ENCODE measurements at places on chromosomes 13 and 19.

DNA sequence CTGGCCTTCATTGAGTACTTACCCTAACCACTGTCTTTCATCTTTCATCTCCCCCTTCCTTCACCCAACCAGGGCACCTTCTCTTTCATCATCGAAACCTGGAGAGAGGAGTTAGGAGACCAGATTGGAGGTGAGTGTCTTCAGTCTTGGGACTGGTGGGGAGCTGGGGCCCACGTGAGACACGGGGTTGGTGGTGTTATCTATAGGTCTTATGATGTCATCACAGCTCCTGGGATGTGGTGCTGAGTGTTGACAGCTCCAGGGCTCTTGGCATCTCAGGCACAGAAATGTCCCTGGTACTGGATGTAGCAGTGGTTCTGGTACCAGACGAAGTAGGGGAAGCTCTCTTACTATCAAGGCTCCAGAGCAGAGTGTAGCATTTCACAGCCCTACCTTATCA is 1.8 kb downstream of the DLL3 start:
- DNase-seq: no peak

GRCh38 chr13:46544811-46545210 is 8.2 kb upstream of the LRCH1 start:
- DNase-seq: no peak

GRCh38 chr13:53064731-53065130 is 36.1 kb downstream of the OLFM4 start:
- DNase-seq: no peak

GRCh38 chr19:13794398-13794756 is 866 bp upstream of the ZSWIM4 start:
- DNase-seq: no peak

- DNase-seq: no peak
Measured at GRCh38 chr13:112818698-112819045, 128.8 kb downstream of the ATP11A start.

GRCh38 chr13:77702366-77702765 is 4.9 kb downstream of the SLAIN1 start:
- no peak for DNase-seq

DNA sequence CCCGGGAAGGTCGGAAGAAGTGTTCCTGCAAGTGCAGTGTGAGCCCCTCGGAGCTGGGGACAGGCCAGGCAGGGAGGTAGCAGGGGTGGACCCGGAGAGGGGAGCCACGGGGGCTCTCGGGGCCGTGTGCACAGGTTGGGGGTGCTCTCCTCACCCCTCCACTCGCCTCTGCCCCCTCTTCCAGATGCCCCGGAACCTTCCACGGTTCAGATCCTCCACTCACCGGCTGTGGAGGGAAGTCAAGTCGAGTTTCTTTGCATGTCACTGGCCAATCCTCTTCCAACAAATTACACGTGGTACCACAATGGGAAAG is 9.0 kb downstream of the CD22 start:
- DNase-seq: no peak

DNA sequence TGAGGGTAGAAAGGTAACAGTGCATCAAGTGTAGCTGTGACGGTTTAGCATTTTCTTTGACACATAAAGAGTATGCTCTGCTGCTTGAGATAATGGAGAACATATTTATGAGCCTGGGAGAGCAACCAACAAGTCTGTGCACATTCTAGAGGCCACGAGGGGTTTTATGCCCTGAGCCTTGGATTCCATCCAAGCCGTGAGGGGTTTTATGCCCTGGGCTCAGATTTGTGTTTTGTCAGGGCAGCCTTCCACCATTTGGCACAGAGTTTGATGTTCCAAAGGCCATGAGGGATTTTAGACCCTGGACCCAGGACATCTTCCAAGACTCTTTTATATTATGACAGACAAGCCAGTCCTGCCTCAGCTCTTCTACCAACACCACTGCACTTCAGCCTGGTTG is 106.4 kb downstream of the ZNF486 start:
- no peak for DNase-seq

DNA sequence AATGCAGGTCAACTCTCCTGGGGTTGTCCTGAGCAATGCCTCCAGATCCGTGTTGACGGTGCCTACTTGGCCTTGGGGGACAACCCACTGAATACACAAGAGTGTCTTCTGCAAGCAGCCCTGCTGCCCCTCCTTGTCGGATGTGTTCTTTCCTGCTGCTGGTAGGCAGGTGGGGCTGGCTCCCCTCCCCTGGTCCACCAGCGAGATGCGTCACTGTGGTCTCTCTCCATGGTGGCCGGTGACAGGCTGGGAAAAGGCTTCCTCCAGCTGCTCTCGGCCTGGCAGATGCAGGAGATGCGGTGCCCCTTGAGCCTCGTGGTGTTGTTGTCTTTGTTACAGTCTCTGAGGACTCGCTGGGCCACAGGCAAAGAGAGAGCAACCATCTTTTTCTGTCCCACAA is 84.9 kb downstream of the RGCC start:
- no peak for DNase-seq

DNA sequence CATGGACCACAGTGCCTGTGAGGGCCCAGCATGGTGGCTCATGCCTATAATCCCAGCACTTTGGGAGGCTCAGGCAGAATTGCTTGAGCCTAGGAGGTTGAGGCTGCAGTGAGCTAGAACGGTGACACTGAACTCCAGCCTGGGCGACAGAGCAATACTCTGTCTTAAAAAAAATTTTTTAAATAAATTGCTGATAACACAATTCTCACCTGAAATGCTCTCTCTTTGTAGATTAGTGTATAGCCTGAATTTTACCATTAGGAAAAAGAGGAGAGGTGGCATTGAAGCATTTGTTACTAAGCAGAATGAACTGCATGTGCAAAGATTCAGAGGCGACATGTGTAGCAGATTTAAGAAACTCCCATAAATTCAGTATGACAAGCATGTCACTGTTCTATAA is 29.1 kb upstream of the MAP3K10 start:
- no peak for DNase-seq

DNA sequence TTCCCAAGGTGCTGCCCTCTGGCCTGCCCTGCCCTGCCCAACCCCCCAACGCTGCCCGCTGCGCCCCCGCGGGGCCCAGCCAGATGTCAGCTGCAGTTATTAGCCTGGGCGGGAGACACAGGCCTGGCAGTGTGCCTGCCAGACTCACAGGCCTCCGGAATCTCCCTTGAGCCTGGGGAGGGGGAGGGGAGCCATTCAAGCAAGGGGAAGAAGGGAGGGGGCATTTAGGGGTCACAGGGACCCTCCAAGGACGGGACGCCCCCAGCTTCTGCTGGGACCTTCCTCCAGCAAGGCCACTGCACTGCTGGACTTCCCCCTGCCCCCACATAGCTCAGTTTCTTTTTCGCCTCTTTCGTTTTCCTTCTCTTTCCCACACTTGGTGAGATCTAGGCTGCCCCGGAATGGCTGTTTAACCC is 2.6 kb upstream of the JUNB start:
- DNase-seq: peak; percentile 68

- no peak for DNase-seq
Measured at GRCh38 chr13:72384879-72385278, 342.6 kb downstream of the MZT1 start.

GRCh38 chr19:38809592-38810252 is 3.0 kb downstream of the LGALS4 start:
- DNase-seq: no peak

DNA sequence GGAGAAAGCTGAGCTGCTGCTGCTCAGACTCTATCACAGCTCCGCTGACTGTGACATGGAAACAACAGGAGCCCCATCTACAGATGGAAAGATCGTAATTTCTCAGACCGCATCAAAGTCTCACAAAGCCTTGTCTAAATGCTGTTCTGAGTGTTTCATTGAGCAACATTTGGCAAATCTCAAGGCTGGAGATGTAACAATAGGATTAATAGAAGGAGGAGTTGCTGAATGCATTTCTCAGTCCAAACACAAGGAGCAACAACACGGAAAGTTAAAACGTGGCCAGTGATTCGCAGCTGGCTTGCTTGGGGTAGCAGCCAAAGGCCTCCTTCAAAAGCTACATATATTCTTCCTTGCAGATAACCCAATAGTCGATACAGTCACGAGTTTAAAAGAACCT is 55.7 kb downstream of the MRPL57 start:
- no peak for DNase-seq

GRCh38 chr13:113769106-113769505 is 10.1 kb downstream of the TMEM255B start:
- DNase-seq: no peak
